ENCODE measurements at places on chromosomes 12 and 14.

DNA sequence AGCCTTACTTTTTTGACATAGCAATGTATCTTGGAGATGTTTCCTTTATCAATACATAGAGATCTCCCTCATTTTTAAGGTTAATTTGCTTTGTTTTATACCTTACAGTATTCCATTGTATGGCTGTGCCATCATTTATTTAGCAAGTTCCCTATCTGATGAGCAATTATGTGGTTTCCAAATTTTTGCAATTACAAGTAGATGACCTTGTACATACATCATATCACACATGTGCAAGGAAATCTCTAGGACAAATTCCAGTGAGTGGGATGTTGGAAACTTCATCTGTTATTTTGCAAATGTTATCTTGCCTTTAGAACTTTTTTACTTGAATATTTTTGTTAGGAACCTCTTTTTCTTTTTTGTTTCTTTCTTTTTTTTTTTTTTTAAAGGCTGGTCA is 49.7 kb downstream of the DRAM1 start:
- DNase-seq = no peak

DNA sequence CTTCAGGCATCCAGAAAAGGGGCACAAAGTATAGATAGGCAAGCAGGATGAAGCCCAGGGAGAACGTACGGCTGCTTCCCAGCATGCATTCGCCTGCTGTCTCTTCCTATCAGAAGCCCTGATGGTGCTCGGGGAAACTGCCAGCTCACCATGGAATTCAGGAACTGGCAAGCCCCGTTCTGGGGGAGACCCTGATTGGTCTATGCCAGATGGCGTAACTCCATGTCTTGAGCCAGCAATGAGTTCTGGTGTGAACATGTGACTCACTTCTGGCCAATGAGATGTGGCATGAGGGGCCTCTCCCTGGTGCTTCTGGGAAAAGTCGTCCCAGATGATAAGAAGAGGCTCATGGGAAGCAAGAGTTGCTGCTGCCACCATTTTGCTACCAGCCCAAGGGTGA is 270.8 kb downstream of the BCL11B start:
- DNase-seq = no peak

DNA sequence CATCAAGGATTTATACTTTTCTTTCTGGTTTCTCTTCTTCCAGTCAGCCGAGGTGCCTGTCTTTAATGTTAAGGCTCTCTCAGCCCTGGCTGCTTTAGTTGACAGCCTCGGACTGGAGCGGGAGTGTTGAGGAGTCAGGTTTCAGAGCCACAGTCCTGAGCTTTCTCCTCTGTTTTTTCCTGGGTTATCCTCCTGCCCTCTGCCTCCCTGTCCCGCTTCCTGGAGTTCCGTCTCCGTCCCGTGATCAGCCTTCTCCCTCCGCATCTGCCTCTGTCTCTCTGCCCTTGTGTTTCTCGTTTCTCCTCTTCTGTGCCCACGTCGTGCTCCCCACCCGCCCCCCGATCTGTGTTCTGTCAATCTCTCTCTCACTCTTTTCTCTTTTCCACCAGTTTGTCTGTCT is 33.0 kb downstream of the IQSEC3 start:
- no peak for DNase-seq

DNA sequence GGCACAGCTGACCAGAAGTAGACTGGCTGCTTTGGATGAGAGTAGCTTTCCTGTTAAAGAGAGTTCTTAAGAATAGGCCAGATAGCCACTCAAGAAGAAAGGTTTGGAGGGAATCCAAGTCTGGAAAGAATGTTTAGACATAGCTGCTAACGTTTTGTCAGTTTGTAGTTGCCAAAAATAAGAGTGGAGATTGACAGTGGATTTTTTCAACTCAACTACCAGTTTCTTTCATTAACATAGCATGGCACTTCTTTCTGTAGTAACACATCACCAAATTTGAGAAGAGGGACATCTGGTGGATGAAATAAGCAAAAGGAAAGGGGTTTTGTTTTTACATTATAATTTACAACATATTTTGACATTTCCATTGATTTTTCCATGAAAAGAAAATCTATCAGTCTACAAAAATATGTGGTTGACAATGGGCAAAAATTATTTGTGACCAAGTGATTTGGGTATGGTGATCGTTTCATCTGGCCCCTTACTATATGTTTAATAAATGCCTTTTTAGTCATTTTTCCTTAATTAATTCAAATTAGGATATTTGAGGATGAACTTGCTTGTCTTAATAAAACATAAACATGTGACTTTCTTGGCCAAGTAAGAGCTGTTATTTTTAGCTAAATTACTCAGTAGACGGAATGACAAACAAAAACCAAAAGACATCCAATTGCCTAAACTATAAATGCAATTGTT is 71.1 kb downstream of the PTPRR start:
- no peak for DNase-seq

DNA sequence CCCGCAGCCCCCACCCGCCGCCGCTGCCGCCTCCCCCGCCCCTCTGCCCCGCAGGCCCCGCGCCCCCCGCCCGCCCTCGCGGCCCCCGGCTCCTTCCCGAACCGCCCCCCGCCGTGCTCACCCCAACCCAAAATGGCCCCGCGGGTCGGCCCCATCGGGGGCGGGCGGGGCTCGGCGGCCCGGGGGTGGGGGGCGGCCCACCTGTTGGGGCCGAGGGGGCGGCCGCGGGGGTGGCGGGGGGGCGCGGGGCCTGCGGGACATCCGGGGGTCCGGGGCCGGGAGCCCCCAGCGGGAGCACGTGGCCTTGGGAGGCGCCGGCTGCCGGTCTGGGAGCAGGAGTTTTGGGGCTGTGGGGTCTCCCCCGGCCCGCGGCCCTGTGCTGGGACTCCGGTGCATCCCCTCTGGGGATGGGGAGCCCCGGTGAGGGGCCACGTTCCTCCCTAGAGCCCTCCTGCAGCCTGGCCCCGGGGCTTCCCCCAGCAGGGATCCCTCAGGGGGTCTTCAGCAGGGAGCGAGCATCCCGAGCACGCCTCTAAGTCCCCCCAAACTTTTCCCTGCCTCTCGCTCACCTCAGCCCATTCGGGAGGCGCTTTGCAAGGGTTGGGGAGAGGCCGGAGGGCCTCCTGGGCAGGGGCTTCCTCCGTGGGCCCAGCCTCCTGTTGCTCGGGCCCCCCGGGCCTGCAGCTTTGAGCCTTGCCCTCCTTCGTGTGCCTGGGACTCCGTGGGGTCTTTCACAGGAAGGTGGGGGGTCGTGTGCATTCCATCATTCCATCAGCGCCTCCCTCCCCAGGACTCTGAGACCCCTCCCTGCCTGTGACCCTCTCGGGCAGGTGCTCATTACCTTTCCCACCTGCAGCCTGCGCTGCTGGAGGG is 710 bp downstream of the MTA1 start:
- DNase-seq = no peak

- DNase-seq = no peak
These were observed 71.1 kb upstream of the MDM1 start for GRCh38 chr12:68403296-68403695.

Measured in stimulated activated CD4-positive, alpha-beta T cell treated with anti-CD3 and anti-CD28 coated beads, Interleukin-12 subunit alpha, Interleukin-12 subunit beta, amount 100 ng/mL, for 4 hours (primary cell).